Activated T-cell treated with anti-CD3 and anti-CD28 coated beads, Interleukin-2, amount 50 U/mL, for 4 hours (primary cell): ENCODE measurements at places on chromosomes 11 and 22. TPM values are rescaled to one million over a fixed set of nuclear protein-coding genes. Genes with fewer than 3 reads are reported as not detected.

The OR51B2 gene
- not detected for total RNA-seq

The GAB2 gene
- 3.2 TPM for total RNA-seq

The ZNF215 gene
- total RNA-seq: 0.76 TPM

The GAL gene
- 2.7 TPM for total RNA-seq

The RIMBP3B gene
- total RNA-seq: not detected

The C2CD2L gene
- 22.0 TPM for total RNA-seq

The RAG2 gene
- total RNA-seq: not detected

The MYOD1 gene
- total RNA-seq: not detected

The TBX1 gene
- total RNA-seq: not detected

The PATE2 gene
- total RNA-seq: not detected

DNA sequence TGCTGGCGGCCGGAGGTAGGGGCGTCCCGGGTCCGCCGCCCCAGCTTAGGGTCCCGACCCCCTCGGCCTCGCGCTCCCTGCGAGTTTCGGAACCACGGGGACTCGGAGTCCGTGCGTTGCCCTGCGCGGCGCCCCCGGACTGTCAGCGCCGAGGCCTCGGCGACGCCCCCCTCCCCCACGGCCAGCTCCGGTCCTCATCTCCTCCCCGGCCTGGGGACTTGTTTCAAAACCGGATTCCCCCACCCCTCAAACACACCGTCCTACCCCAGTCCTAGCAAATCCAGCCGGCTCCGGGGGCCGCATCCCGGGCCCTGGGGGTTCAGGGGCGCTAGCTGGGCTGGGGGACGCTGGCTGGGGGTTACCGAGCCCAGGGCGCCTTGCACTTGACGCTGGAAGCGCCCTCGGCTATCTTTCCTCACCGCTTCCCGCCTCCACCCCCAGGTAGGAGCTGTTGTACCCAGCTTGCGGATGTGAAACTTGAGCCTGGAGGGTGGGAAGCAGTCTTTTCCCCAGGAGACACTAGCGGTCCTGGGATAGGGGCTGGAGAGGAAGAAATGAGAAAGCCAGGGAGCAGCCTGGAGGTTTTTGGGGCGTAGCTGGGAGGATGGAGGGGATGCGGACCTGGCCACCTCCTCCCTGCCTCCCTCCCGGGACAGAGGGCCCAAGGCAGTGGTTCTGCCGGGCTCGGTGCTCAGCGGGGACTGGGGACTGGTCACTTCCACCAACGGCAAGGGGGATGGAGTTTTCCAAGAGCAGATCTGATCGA lies 550 bp downstream of the FBLN1 start:
- no peak for DNase-seq

DNA sequence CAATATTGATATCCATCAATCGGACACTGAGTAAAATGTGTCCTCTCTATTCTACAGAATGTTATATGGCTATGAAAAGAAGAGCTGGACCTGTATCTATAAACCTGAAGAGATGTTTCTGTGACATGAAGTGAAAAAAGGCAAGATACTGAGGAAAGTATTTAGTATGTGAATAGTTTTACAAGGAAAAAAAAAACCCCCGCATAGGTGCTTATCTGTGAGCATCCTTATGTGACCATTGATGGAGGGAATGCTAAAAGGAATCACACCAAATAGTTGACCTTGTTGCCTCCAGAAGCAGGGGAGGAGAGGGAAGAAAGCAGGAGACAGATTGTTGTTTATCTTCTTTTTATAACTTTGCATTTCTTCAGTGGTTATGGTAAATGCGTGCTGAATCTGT lies 661 bp upstream of the PRG2 start:
- DNase-seq: no peak

GRCh38 chr11:78039391-78039918 lies 16.4 kb upstream of the KCTD14 start:
- no peak for DNase-seq

- no peak for DNase-seq
These were observed 14.0 kb downstream of the KIAA0930 start for GRCh38 chr22:45226503-45227186.

- DNase-seq: no peak
These were observed 71.3 kb upstream of the SLN start for GRCh38 chr11:107783121-107783520.

GRCh38 chr22:32448980-32449379 lies 15.3 kb downstream of the BPIFC start:
- DNase-seq: no peak

DNA sequence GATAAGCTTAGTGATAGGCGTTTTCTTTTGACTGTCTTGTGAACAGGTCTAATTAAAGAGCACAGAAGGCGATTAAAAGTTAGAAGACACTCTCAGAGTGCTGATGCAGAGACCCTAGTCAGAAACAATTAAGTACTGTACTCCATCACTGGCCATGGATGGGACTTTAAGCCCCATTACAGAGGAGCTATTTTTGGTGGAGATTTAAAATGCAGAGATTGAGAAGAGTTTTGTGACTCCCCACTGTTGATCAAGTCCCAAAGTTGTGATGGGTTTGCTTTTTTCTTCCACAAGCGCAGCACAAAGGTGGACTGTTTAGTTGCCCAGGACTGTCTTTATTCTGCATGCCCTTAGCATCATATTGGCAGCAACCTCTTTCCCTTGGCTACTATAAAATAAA lies 978 bp downstream of the LUZP2 start:
- no peak for DNase-seq

DNA sequence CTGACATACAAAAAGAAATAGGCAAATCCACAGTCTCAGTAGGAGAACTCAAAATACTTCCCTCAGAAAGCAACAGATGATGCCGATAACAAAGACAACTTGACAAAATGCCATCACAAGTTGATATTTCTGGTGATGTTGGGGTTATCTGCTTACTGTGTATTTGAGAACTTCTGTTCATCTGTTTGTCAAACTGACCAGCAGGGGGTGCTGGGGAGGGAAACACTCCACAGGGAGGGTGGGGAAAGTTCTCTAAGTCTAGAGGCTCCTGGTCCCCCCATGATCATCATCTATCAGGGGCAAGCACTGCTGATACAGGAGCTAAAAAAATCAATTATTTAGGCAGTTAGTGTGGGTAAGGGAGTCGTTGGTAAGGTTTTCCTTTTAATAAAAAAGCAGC lies 19.2 kb downstream of the GLYATL1 start:
- DNase-seq: no peak

DNA sequence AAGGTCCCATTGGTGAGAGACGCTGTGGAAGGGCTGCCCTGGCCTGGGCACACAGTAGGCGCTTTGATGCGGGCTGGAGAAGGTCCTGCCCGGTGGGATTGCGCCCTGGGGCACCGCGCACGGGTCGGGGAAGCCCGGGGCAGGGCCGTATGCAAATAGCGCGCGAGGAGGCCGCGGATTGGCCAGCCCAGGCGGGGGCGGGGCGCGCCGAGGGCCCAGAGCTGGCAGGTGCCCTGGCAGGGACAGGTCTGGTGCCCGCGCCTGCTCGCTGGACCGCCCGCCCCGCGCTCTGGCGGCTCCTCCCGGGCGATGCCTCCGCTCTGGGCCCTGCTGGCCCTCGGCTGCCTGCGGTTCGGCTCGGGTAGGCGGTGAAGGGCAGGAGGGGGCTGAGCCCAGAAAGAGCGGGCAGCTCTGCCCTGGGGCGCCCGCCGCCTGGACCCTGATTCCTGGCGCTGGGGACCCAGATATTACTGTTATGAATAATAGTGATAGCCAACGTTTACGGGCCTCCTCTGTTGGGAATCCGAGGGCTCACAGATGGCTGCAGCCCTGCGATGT lies at the start of gene UPK3A:
Gene UPK3A, plus strand, starts transcription at position 245 of the 558 bp plus-strand sequence. Its CDS starts 65 bp downstream, at position 310.
- peak; percentile 54 for DNase-seq

- DNase-seq: no peak
These were observed 20.7 kb upstream of the CPT1A start for GRCh38 chr11:68862421-68862820.

GRCh38 chr22:22787786-22788459 lies 99.7 kb upstream of the IGLL5 start:
- DNase-seq: peak; percentile 66

- no peak for DNase-seq
These were observed 12.0 kb downstream of the OVCH2 start for GRCh38 chr11:7694235-7694634.

DNA sequence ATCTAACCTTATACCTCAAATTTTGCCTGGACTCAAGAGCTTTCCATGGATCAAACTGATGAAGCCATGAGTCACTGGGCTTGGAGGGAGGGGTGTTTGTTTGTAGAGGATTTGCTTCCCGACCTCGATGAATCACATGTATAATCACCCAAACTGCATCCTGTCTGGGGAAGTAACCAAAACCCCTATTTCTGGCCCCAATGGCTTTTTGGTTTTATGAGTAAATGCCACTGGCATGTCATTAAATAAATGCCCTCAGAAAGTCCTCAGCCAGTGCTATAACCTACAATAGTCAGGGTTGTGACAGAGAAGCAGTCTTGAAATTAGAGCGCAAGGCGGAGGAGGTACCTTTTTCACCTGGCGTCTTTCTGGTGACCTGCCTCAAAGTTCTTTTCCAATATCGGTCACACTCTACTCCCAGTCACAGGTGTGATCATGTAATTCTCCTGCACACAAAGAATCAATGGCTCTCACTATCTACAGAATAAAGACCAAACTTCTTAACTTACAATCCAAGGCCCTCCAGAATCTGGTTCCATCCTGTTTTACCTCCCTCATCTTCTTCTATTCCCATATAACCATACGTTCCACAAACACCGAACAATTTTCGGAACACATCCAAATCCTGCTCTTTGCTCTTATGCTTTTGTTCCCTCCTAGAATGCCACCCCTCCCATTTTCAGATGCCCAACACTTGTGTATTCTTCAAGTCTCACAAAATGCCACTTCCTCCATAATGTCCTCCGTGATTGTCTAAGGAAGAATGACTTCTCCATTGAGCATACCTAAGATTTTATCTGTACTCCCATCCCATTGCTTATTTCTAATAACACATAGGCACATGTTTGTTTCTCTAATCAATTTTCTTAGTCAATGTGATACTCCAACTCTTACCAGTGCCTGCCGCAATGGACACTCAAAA lies 81.3 kb upstream of the BLID start:
- DNase-seq: no peak

DNA sequence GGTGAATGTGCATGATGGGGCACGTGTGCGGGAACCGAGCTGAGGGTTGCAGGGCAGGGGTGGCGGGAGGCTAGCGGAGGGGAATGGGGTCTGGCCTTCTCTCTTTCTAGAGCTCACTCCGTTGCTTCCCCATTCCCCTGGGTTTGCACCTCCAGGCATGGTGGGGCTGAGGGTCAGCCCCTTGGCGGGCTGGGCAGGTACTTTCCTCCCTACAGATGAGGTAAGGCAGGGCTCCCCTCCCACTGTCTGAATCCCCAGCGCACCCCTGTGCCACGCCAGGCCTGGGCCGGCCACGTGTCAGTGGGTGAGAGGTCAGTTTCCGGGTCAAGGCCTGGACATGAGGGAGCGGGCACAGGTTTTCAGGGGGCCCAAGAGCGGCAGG lies 8.9 kb downstream of the SUSD2 start:
- DNase-seq: no peak

DNA sequence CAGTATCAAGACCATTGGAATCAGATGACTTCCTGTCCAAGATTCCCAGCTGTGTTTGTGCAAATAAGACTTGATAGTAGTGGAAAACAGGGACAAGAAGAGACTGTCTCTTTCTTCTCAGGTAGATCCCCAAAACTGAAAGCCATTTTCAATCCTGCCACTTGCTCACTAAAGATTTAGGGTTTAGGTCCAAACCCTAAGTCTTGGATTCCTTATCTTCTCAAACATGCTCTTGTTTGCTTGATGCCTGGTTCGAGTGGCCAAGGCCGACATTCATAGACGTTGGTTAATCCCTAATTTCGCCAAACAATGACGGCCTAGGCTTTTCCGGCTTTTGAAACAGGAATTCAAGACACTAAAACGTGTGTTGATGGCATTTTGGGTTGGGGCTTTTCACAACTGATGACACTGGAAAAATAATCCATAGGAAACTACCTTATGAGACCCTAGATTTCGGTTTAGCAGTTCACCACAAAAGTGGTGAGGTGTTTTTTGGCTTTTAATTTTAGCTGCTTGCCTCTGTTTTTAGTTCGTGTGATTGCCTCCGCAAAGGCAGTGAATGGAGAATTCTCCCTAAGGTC lies 1.0 kb upstream of the GTPBP1 start:
- DNase-seq: no peak

- DNase-seq: no peak
These were observed 30.8 kb downstream of the MPPED1 start for GRCh38 chr22:43442386-43443151.

DNA sequence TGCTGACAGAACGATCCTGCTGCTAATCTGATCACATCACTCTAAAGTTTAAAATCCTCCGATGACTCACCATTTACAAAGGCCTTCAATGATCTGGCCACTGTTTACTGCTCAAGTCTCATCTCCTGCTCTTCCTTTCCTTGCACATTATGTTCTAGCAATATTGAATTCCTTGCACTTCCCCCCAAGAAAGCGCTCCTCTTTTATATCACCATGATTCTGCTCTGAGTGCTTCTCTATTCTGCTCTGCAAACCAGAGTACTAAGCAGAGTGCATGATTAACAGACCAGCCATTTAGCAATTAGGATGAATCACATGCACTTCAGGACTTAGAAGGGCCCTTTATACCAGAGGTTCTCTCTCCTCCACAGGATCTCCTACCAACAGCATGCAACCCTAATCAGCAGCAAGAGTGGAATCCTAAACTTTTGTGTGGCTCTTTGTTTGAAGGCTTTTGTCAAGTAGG lies 1122.8 kb upstream of the CCDC90B start:
- DNase-seq: no peak

DNA sequence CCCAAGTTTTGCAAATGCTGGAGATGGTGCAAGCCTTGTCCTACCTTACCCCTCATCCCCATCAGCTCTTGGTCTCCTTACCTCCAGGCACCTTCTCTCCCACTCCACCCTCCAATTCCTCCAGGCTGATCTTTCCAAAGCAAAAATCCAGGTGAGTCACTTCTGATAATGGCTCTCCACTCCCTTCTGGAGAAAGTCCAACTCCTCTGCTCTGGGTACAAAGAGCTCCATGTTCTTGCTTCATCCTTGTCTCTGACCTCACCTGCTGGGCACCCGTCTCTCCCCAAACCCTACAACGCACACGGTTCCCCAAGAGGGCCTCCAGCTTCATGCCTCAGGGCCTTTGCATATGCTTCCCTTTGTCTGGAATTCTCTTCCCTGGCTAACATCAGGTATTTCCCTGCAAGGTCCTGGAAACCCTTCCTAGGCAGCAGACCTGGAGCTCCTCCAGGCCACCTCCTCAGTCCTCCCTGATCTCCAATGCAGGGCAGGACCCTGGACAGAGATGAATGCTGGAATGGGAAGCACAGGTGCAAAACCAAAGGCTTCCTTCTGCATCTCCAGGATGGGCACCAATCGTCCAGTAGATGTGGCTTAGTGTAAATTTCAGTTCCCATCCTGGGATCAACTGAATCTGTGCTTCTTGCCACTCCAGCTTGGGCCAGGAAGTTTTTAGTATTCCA lies 22.7 kb downstream of the IFT27 start:
- DNase-seq: no peak

- no peak for DNase-seq
These were observed 189.6 kb upstream of the CCDC90B start for GRCh38 chr11:83475760-83476159.

DNA sequence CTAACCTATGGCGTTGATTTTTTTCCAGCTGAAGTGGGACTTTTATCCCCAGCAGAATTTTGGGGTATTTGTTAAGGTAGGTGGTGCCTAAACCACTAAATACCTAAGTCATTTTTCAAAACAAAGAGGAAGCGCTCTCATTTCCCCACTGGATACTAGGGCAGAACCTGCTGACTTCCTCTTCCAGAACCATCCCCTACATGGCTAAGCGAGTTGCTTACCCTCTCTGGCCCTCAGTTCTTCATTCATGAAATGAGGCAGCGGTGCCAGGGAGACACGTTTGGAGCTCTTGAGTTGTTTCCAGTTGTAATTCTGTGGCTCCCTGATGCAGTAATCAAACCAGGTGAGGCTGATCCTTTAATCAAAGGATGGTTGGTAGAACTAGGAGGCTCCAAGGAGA lies 10.0 kb upstream of the MTMR3 start:
- no peak for DNase-seq
